Retinal pigment epithelial cell (primary cell): ENCODE measurements at places on chromosomes 6 and 20.

- no peak for DNase-seq
Measured at GRCh38 chr20:35166242-35166830, 5.5 kb upstream of the PROCR start.

- DNase-seq, result no peak
Measured at GRCh38 chr20:1204576-1204975, 1.3 kb downstream of the C20orf202 start.

GRCh38 chr20:62723351-62723750 is 14.7 kb downstream of the NTSR1 start:
- no peak for DNase-seq

DNA sequence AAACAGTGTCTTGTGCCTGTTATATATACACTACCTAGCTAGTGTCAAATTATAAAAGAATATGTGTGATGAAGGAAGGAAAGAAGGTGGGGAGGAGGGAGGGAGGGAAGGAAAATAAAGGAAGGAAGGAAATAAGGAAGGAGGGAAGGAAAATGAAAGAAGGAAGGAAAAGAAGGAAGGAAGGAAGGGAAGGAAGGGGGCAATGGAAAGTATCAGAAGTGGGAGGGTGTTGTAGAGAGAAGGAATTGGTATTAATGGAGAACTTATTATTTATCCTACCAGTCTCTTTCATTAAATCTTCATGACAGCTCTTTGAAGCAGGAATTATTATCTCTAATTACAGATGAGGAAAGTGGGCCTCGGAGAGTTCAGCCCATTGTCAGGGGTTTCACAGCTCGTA is 202.4 kb downstream of the SAMD5 start:
- DNase-seq, result no peak

GRCh38 chr6:36378243-36378920 is 9.1 kb downstream of the ETV7 start:
- DNase-seq, result no peak

DNA sequence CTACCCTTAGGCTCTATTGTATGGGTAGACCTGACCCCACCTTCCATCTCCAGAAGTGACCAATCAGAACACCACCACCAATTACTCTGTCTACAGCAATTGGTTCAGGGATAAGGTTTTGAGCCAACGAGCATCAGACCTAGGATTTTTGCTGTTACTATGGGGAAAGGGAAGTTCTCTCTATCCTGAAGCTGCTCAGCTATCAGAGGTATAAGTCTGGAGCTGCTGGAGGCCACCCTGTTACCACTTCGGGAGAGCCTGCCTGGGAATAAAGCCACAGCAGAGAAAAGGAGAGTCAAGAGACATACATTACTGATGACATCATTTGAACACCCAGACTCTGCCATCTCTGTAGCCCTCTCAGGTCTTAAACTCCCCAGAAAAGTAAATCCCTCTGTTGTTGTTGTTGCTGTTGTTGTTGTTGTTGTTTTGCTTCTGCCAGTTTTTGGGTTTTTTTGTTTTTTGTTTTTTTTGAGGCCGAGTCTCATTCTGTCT is 94.5 kb downstream of the PREX1 start:
- DNase-seq, result no peak

DNA sequence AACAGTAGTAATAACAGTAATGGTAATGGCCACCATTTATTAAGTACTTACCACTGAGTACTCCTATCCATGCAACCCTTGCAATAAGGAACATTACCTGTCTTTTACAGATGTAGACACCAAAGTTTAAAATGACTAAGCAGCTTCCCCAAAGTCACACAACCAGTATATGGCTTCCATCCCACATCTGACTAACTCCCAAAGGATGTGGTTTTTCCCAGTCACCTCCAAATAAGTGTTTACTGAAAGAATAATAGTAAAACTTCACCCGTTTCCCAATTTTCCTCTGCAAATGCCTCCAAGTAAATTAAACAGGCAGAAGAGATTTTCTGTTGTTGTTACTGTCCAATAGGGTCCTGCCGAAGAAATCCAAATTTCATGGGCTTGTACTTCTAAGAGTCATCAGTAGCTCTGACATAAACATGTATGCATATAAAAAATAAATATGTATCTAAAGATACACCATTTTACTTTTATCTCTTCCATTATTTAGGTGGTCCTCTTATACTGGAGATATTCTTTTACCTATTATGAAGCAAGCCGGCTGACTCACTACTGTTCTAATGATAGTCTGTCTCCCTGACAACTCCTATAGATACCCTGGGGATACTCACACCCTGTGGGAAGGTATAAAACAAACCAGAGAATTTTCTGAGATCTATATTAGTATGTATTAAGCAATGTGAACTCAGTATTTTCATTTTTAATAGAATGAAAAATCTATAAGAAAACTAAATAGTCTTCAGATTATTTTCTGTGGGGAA is 77.9 kb upstream of the ID4 start:
- no peak for DNase-seq

DNA sequence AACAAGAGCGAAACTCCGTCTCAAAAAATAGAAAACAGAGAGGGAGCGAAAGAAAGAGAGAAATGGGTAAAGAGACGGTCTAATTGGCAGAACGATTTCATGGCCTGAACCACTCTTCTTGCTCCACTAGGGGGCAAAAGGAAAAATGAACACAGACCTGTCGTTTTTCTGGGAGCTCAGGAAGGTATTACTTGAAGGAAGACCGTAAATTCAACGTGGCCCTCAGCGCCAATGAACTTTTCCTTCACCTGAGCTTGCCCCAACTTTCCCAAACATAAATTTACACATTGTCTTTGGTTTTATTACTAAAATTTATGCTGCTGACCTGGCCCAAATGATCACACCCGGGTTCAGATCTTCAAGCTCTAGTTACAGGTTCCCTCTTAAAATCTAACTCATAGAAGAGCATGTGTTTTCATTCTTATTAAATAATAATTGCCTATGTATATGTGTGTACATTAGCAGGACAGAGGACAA is 67.3 kb downstream of the ATP9A start:
- DNase-seq, result no peak

DNA sequence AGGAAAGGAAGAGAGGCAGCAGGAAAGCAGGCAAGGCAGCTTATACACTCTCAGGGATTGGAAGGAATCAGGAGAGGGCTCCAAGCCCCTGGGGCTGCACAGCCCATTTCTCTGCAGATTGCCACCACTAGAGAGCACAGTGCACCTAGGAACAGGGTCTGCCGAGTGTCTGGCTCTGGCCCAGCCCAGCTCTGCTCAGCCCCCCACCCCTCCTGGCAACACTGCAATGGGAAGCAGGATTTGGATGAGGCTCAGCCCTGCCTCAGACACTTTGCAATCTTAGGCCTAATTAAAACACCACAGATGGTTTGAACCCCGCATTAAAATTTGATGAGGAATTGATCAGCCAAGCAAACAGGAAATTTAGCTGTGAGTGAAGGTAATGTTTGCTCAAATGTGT is 252.7 kb downstream of the DHX35 start:
- DNase-seq, result no peak

- DNase-seq, result no peak
Measured at GRCh38 chr6:19327661-19328060, 509.5 kb upstream of the ID4 start.
